MV-4-11 (cell line): ENCODE measurements at places on chromosomes 6 and 20.

DNA sequence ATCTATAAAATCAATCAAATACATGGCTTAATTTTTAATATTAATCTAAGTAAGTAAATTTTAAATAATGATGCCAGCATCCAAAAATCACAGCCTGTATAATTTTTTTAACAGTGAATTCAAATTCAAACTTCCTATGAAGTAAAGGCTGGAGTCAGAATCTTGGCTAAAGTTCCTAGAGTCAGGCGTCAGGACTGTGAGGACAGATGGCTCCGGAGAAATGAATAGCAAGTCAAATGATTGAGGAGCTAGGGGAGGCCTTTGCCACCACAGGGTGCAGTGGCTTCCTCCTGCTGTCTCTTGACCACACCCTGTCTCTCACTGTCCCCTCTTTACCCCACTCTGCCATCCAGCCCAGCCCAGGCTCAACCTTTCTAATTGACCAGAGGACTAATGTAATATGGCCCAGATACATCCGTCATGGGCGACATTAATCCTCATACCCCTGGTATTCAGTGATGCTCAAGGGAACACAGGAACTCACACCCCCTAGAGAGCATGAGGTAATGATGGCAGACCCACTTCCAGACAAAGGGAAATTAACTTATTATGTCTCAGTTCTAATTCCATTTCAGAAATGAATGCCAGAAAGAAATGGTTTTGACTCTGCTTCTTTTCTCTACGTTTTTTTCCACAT, 53.4 kb downstream of the OPRM1 start:
- DNase-seq: no peak

GRCh38 chr6:73129653-73130443, 95.4 kb downstream of the KHDC1L start:
- DNase-seq: peak; percentile 40

- no peak for DNase-seq
These were observed 26.6 kb downstream of the BPIFB1 start for GRCh38 chr20:33309631-33310030.

GRCh38 chr6:119587537-119587936, 238.0 kb upstream of the MAN1A1 start:
- no peak for DNase-seq

DNA sequence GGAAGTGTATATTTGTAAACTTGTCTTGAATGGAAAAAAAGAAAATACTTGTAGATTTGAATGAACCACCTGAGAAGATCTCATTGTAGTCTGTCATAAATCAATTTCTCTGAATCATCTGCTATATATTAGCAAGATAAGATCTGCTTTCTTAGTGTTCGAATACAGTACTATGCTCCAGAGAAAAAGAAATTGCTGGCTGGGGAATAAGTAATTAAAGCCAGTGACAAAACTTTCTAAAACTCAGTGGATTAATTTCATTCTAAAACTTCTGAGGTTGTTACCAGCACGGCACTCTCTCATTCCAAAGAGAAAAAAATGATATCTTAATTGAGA, 22.4 kb upstream of the MROH8 start:
- no peak for DNase-seq

GRCh38 chr6:77415706-77416105, 47.6 kb downstream of the HTR1B start:
- no peak for DNase-seq

GRCh38 chr20:32127347-32127746, 17.8 kb downstream of the TM9SF4 start:
- no peak for DNase-seq

DNA sequence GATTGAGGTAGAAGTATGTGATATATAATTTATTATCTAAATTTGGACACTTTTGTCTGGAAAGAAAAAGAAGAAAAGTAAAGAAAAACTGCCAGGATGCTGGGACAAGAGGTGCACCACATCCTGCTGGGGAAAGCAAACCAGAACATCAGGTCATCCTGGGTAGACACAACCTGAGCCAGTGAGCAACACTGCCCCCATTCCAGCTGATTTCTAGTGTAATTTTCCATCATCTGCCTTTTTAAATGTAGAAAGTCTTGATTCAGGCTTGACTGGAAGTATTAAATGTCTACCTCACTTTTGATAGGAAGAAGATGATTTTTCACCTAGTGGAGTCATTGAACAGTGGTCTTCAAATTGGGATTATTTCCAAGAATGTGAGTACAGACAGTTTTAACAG, 1164.5 kb upstream of the CITED2 start:
- no peak for DNase-seq

GRCh38 chr20:51034988-51035656, 12.2 kb upstream of the KCNG1 start:
- DNase-seq: no peak

DNA sequence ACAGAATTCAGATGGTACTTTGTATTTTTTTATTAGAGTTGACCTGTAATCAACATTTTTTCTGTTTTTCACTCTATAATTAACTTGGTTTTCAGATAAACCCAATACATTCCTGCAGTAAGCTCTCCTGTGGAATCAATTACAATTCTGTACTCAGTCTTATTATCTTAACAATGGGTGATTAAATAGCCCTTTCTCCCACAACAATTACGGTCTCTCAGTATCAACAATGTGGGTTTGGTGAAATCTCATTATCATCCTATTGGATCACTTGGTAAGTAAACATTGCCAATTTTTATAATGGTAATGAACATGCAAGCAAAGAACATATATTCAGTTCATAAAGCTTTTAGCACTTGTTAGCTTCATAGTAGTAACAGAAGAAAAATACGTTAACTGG, 438.9 kb upstream of the EPHA7 start:
- DNase-seq: no peak

DNA sequence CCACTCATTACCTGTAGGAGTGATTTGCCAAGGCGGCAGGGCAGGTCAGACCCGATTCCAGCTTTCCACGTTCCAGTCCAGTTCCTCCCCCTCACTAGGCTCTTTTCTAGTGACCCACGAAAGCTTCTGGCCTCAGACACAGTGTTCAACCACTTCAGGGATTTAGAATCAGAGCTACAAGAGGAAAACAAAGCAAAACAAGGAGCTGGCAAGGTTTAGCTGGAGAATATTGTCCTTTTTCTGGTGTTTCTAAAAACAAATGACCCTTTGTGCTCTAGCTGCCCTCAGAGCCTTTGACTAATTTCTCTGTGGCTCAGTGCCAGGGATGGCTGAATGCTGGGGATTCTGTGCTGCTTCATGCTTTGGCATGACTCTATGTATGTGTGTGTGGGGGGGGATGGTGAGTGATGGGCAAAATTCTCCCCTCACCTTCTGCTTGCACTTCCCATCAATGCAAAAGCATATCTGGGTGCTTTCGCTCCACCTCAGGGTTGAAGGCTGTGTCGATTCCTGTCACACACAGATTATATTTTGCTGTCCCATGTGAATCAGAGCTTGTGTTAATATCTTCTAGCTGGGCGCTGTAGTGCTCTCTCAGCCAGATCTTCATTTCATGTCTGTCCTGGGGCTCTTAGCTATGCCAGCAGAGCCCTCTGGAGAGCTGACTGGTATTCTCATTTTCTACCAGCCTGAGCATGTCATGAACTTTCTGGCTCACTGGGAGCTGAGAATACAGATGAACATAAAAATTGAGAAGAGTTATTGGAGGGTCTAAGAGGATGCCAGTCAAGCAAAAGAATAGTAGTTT, 19.3 kb upstream of the NEDD9 start:
- DNase-seq: no peak

- DNase-seq: peak; percentile 93
These were observed 128.8 kb downstream of the FOXO3 start for GRCh38 chr6:108689272-108690161.

- DNase-seq: no peak
These were observed 7.8 kb upstream of the PTPRK start for GRCh38 chr6:128528241-128528640.

- DNase-seq: peak; percentile 67
These were observed 30.6 kb downstream of the MRPL14 start for GRCh38 chr6:44096612-44097011.
